Right renal cortex interstitium (tissue), 3 donors: ENCODE measurements at places on chromosomes 2 and 18. TPM values are rescaled to one million over a fixed set of nuclear protein-coding genes. Genes with fewer than 3 reads are reported as not detected.

GCG gene
- polyA plus RNA-seq = not detected

CGREF1 gene
- polyA plus RNA-seq = 5.8 TPM

DSEL gene
- polyA plus RNA-seq = 24.2 TPM

C1GALT1C1L gene
- polyA plus RNA-seq = 2.8 TPM

MEX3C gene
- 83.7 TPM for polyA plus RNA-seq

SERPINB4 gene
- not detected for polyA plus RNA-seq

- no peak for DNase-seq
Measured at GRCh38 chr2:1682181-1682440, 62.2 kb downstream of the PXDN start.

DNA sequence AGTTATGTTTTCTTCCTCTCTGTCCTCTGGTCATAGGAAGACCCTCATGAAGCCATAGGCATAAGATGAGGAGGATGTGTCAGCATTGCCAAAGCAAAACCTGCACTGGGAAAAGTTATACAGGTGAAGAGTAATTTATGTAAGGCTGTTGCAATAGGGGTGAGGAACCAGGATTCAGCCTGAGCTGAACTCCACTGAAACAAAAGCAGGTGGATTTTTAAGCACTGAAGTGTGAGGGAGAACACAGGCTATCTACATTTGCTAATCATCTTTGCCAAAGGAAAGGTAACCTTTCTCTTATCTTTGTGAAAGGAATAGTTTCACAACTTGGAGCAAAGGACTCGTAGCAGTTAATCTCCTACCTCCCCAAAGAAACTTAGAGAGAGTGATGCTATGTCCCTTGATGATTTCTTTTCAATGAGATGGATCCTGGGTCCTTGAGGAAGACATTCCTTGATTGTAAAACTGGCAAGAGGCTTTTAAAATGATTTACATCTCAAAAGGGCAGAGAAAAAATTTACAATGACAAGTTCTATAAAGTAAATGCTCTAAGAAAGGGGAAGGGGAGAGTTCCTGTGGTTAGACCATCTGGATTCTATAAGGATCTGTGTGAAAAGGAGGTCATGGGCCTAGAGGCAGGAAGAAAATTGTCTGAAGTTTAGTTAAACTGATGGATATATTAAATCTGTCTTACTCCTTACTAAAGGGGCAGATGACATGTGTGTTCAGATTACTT is 385.4 kb upstream of the CDH7 start:
- no peak for DNase-seq

- no peak for DNase-seq
Measured at GRCh38 chr2:30511122-30512083, 64.4 kb downstream of the LCLAT1 start.

GRCh38 chr2:218999881-219000568 is 6.8 kb upstream of the CRYBA2 start:
- no peak for DNase-seq

GRCh38 chr2:234556848-234557573 is 60.1 kb upstream of the ARL4C start:
- no peak for DNase-seq

GRCh38 chr2:96514521-96514920 is 9.4 kb upstream of the NEURL3 start:
- no peak for DNase-seq

DNA sequence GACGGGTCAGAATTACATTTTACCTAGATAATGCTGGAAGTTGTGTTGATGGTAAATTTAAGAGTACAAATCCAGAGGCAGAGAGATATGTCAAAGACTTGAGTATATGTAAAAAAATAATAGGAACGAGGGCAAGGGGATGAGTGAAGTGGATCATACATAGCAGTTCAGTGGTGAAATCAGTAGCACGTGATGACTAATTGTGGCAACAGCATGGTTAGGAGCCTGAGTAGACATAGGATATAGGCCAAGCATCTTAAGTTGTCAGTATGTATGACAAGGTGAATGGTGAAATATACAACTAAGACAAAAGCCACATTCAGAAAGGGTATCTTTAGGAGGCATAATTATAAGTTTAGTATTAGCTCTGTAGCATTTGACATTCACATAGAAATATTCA is 826.5 kb upstream of the PIK3C3 start:
- no peak for DNase-seq

GRCh38 chr2:137206069-137206468 is 440.7 kb downstream of the THSD7B start:
- DNase-seq = no peak

- no peak for DNase-seq
Measured at GRCh38 chr2:236161531-236161930, 6.7 kb downstream of the GBX2 start.

- no peak for DNase-seq
Measured at GRCh38 chr18:79532313-79533007, 136.7 kb downstream of the NFATC1 start.

DNA sequence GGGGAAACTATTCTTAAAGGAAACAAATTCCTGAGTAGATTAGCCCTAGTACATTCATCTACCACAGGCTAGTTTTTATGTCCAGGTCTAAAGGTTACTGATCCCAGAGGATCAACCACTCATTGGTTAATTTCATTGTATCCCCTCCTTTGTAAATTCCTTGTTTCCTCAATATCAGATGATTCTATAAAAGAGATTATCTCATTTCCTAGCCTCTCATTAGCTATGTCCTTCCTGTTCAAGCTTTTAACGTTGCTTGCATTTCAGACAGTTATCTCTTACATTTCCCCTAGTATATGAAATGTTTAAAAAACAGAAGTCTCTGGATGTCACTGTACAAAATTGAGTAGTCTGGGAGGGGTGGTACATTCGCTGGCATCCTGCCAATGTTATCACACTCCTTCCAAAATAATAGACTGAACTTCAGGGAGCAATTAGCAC is 24.2 kb upstream of the ARMC9 start:
- DNase-seq = no peak

GRCh38 chr18:51686590-51686989 is 489.1 kb upstream of the MEX3C start:
- no peak for DNase-seq

DNA sequence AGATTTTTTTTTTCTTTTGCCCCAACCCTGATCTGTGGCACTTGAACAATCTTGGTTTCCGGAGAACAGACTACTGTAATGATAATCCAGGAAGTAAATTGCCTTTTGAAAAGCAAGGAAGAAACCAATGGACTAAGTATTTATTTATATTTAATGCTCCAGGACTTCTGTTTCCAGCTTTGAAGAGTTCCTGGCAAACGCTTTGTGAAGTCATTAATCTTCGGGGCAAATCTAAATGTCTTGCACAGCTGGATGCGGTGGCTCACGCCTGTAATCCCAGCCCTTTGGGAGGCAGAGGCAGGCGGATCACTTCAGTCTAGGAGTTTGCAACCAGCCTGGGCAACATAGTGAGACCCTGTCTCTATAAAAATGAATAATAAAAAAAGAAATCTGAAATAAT is 135.1 kb upstream of the GATA6 start:
- no peak for DNase-seq

DNA sequence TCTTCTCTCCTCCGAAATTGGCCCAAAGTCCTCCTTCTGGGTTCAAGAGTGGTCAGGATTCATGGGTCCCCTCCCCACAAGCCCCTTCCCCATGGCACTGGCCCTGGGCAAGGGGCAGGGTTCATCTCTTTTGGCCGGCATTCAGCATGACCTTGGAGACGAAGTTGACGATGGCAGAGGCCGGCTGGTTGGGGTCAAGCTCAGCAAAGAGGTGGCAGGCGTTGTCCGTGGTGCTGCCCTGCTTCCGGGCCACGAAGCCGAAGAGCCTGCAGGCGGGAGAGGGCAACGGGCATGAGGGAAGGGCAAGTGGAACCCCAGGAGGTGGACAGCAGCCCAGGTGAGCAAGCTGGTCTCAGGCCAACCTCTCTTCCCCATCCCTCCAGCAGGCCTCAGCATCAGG is 198.5 kb downstream of the TNS1 start:
- DNase-seq = no peak

DNA sequence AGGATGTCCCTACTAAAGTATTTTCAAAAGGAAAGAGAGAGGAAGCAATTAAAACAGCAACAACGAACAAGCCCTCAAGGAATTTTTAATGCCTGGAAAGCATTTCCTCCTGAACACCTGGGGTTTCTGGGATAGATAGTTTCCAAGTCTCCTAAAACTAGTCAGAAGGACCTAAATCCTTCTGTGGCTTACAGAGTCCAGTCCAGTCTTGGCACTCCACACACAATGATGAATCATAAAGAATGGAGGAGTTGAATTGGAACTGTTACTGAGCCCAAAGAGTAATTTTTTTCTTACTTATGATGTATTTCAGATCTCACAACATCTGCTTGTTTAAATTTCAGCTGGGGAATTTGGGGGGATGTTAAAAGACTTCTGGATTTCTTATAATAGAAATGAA is 144.6 kb upstream of the SETBP1 start:
- DNase-seq = no peak

DNA sequence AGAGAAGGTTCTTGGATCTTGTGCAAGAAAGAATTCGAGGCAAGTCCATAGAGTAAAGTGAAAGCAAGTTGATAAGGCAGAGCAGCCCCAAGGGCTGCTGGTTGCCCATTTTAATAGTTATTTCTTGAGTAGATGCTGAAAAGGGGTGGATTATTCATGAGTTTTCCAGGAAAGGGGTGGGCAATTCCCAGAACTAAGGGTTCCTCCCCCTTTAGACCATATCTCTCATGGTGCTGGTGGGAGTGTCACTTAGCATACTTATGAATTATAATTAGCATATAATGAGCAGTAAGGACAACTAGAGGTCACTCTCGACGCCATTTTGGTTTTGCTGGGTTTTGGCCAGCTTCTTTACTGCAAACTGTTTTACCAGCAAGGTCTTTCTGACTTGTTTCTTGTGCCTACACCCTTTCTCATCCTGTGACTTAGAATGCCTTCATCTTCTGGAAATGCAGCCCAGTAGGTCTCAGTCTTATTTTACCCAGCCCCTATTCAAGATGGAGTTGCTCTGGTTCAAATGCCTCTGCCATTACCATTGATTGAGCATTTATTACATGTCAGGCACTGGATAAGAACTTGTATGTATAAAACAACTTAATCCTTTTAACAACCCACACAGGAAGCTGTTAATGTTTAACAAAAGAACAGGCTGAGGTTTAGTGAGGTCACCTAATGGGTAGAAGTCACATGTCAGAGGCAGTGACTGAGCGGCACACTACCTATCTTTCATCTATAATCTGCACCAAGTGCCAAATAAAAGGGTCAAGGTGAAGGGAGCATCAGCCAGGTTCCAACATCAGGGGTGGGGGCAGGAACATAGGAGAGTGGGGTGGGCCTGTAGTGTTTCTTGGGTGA is 250.9 kb downstream of the ICOS start:
- DNase-seq = no peak
